GM12878 (cell line): ENCODE measurements at places on chromosomes 1 and 21. TPM values are rescaled to one million over a fixed set of nuclear protein-coding genes. Genes with fewer than 3 reads are reported as not detected.

The RRP1B gene
- polyA plus RNA-seq: 47.0 and 49.6 TPM in 2 replicates

The PTGFR gene
- not detected in 2 replicates for polyA plus RNA-seq

The DNALI1 gene
- 0.13 TPM in 1 of 2 replicates, not detected in the other for polyA plus RNA-seq

The PCBP3 gene
- 0.39 and 1.3 TPM in 2 replicates for polyA plus RNA-seq

The IL20 gene
- not detected in 2 replicates for polyA plus RNA-seq

The OR2T33 gene
- polyA plus RNA-seq: not detected in 2 replicates

The RNU1-4 gene
- polyA plus RNA-seq: 3.6 and 4.3 TPM in 2 replicates

The TNFRSF4 gene
- 1.5 and 2.5 TPM in 2 replicates for polyA plus RNA-seq

The SLC25A34 gene
- 0.09 and 0.50 TPM in 2 replicates for polyA plus RNA-seq

The S100A14 gene
- polyA plus RNA-seq: not detected in 2 replicates

The CHTOP gene
- 53.1 and 55.9 TPM in 2 replicates for polyA plus RNA-seq

The DENND2C gene
- polyA plus RNA-seq: not detected in 2 replicates

The PLEKHA6 gene
- not detected in 2 replicates for polyA plus RNA-seq

The ZNF683 gene
- polyA plus RNA-seq: not detected in 2 replicates

The EVA1B gene
- 1.9 and 2.7 TPM in 2 replicates for polyA plus RNA-seq

The RGL1 gene
- polyA plus RNA-seq: 18.7 and 19.0 TPM in 2 replicates

The TTC4 gene
- 38.3 and 41.4 TPM in 2 replicates for polyA plus RNA-seq

The OR6K3 gene
- not detected in 2 replicates for polyA plus RNA-seq

The NENF gene
- 5.3 and 10.8 TPM in 2 replicates for polyA plus RNA-seq

The FAM167B gene
- polyA plus RNA-seq: 0.47 and 0.55 TPM in 2 replicates

The TMEM269 gene
- 0.26 TPM in 1 of 2 replicates, not detected in the other for polyA plus RNA-seq

The C1orf167 gene
- not detected in 2 replicates for polyA plus RNA-seq

The TBX19 gene
- 1.0 and 1.1 TPM in 2 replicates for polyA plus RNA-seq

The MIA3 gene
- 23.7 and 25.7 TPM in 2 replicates for polyA plus RNA-seq

The ADAMTS1 gene
- polyA plus RNA-seq: 0.06 and 0.10 TPM in 2 replicates

The OR2G6 gene
- 0.21 and 0.41 TPM in 2 replicates for polyA plus RNA-seq

The DNM3 gene
- polyA plus RNA-seq: not detected in 2 replicates

The DMBX1 gene
- polyA plus RNA-seq: not detected in 2 replicates

The CSMD2 gene
- polyA plus RNA-seq: not detected in 2 replicates

The OR2T29 gene
- 1.2 TPM in 1 of 2 replicates, not detected in the other for polyA plus RNA-seq

The COL8A2 gene
- not detected in 2 replicates for polyA plus RNA-seq

The RCC1 gene
- polyA plus RNA-seq: 74.0 and 78.7 TPM in 2 replicates

The RIIAD1 gene
- not detected in 2 replicates for polyA plus RNA-seq

The TCHHL1 gene
- not detected in 2 replicates for polyA plus RNA-seq

The CAPN9 gene
- polyA plus RNA-seq: not detected in 2 replicates

The S100A9 gene
- not detected in 2 replicates for polyA plus RNA-seq

The RBP7 gene
- polyA plus RNA-seq: not detected in 2 replicates

The SELP gene
- polyA plus RNA-seq: not detected in 2 replicates

The PRAMEF15 gene
- not detected in 2 replicates for polyA plus RNA-seq

The LIPI gene
- polyA plus RNA-seq: 0.08 TPM in 1 of 2 replicates, not detected in the other

The SPRR2E gene
- polyA plus RNA-seq: not detected in 2 replicates

The MYBPH gene
- 0.14 TPM in 1 of 2 replicates, not detected in the other for polyA plus RNA-seq

The BATF3 gene
- 32.3 and 33.2 TPM in 2 replicates for polyA plus RNA-seq

The GBP2 gene
- 1.3 and 1.6 TPM in 2 replicates for polyA plus RNA-seq

The PDPN gene
- polyA plus RNA-seq: not detected in 2 replicates

The KRTAP23-1 gene
- polyA plus RNA-seq: not detected in 2 replicates

The ORC1 gene
- 26.7 and 27.9 TPM in 2 replicates for polyA plus RNA-seq

The HOOK1 gene
- polyA plus RNA-seq: 2.4 and 4.3 TPM in 2 replicates

The LAX1 gene
- polyA plus RNA-seq: 6.4 and 6.6 TPM in 2 replicates

The FCRL2 gene
- 0.07 TPM in 1 of 2 replicates, not detected in the other for polyA plus RNA-seq

The CCDC30 gene
- polyA plus RNA-seq: 0.80 and 0.88 TPM in 2 replicates

The IFFO2 gene
- polyA plus RNA-seq: 2.8 and 5.4 TPM in 2 replicates

The TEDDM1 gene
- not detected in 2 replicates for polyA plus RNA-seq

The RIMKLA gene
- polyA plus RNA-seq: 0.01 and 0.21 TPM in 2 replicates

The SPRR1B gene
- polyA plus RNA-seq: not detected in 2 replicates
